ENCODE measurements at places on chromosomes 13 and 19. TPM values are rescaled to one million over a fixed set of nuclear protein-coding genes. Genes with fewer than 3 reads are reported as not detected.

The PRSS57 gene
- total RNA-seq, result not detected

The ZNF573 gene
- 6.4 TPM for total RNA-seq

GRCh38 chr13:111584101-111584672 lies 263.7 kb downstream of the TEX29 start:
- no peaks in the 10 kb centered on the region for H3K4me1 ChIP-seq
- no peaks in the 10 kb centered on the region for H3K36me3 ChIP-seq
- H3K4me3 ChIP-seq, result peak overlapping the region; percentile 14
- no peak for DNase-seq

DNA sequence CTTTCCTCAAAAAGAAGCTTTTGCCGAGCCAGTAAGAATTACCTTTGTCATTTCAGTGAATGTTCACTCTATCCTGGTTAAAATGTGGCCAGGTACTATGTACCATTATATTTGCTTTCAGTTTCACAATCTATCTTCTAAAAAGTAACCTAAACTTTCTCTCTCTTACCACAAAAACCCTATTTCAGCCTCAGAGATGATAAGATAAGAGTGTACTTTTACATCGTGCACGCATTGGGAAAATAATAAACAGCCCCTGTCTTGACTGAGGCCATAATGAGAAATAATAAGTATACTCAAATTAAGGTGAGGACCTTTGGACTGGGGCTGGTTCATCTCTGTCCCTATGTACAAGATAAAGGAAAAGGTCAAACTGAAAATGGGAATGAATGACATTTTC lies 77.7 kb downstream of the ZNF726 start:
- no peak for DNase-seq
- no peaks in the 10 kb centered on the region for H3K27me3 ChIP-seq
- H3K27ac ChIP-seq, result no peak overlapping the region
- H3K4me3 ChIP-seq, result no peak overlapping the region
- no peaks in the 10 kb centered on the region for H3K4me1 ChIP-seq

GRCh38 chr19:48741129-48741999 lies 954 bp upstream of the RASIP1 start:
- H3K4me3 ChIP-seq, result peak overlapping the region; percentile 67
- H3K36me3 ChIP-seq, result peaks cover 2% of the 10 kb centered on the region
- DNase-seq, result no peak
- H3K4me1 ChIP-seq, result peaks cover 30% of the 10 kb centered on the region

Measured in esophagus muscularis mucosa (tissue), 4 donors.